Calu3 (cell line): ENCODE measurements at places on chromosomes 11 and 22. TPM values are rescaled to one million over a fixed set of nuclear protein-coding genes. Genes with fewer than 3 reads are reported as not detected.

GRCh38 chr11:134592391-134592990 lies 180.4 kb upstream of the B3GAT1 start:
- no peaks in the 10 kb centered on the region for H3K27me3 ChIP-seq
- no peak overlapping the region for H3K4me3 ChIP-seq
- H3K4me1 ChIP-seq = no peaks in the 10 kb centered on the region
- no peak for DNase-seq
- H3K36me3 ChIP-seq = no peaks in the 10 kb centered on the region

- no peak for DNase-seq
- H3K27ac ChIP-seq = no peak overlapping the region
- no peaks in the 10 kb centered on the region for H3K27me3 ChIP-seq
- no peaks in the 10 kb centered on the region for H3K4me1 ChIP-seq
- no peaks in the 10 kb centered on the region for H3K36me3 ChIP-seq
Observed at GRCh38 chr11:80155412-80156017, 714.7 kb upstream of the TENM4 start.

GRCh38 chr11:27460158-27460978 lies 12.2 kb downstream of the LGR4 start:
- no peaks in the 10 kb centered on the region for H3K27me3 ChIP-seq
- no peak for DNase-seq
- H3K36me3 ChIP-seq = no peaks in the 10 kb centered on the region
- H3K4me1 ChIP-seq = peaks cover 45% of the 10 kb centered on the region

- no peaks in the 10 kb centered on the region for H3K27me3 ChIP-seq
- H3K27ac ChIP-seq = no peak overlapping the region
- peaks cover 6% of the 10 kb centered on the region for H3K36me3 ChIP-seq
- no peak for DNase-seq
Observed at GRCh38 chr11:19727246-19727645, 14.6 kb downstream of the NAV2 start.

- peak overlapping the region; percentile 66 for H3K4me3 ChIP-seq
- H3K27ac ChIP-seq = no peak overlapping the region
- H3K4me1 ChIP-seq = no peaks in the 10 kb centered on the region
Observed at GRCh38 chr11:75241906-75242644, 1.5 kb downstream of the TPBGL start.

DNA sequence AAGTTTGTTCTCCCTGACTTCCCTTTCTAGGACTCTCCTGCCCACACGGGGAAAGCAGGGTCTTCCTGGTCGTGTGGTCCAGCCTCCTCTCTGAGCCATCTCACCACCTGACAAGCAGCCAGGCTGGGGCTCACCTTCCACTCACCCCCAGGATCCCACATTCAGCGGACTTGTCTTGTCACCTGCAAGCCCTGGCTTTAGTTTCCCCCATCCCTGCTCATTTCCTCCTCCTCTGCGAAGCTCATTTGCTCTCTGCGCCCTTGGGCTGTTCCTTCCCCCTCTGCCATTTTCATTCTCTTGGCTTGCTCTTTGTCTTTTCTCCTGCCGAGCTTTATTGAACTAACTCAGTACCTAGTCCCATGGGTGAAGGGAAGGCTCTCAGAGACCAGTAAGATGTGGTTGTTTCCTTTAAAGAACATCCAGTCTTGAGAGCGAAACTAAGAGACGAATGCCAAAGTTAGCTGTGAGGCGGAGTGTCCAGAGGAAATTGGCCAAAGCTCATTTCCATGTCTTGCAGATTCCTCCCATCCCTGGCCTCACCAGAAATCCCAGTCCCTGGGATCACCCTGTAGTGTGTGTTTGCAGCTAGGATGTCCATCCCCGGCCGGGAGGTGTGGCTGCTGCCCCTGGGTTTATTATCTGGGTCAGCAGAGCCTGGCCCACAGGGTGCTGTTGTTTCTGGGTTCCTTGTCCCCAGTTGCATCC lies 2.0 kb downstream of the ST14 start:
- H3K36me3 ChIP-seq = peaks cover 62% of the 10 kb centered on the region
- no peak for DNase-seq
- H3K27me3 ChIP-seq = no peaks in the 10 kb centered on the region
- peak overlapping the region; percentile 38 for H3K27ac ChIP-seq
- peak overlapping the region; percentile 82 for H3K4me3 ChIP-seq
- H3K4me1 ChIP-seq = peaks cover 55% of the 10 kb centered on the region

- peak overlapping the region; percentile 38 for H3K4me3 ChIP-seq
- no peak for DNase-seq
- peaks cover 51% of the 10 kb centered on the region for H3K4me1 ChIP-seq
- H3K36me3 ChIP-seq = peaks cover 17% of the 10 kb centered on the region
Observed at GRCh38 chr22:36399472-36399778, 11.7 kb upstream of the MYH9 start.

DNA sequence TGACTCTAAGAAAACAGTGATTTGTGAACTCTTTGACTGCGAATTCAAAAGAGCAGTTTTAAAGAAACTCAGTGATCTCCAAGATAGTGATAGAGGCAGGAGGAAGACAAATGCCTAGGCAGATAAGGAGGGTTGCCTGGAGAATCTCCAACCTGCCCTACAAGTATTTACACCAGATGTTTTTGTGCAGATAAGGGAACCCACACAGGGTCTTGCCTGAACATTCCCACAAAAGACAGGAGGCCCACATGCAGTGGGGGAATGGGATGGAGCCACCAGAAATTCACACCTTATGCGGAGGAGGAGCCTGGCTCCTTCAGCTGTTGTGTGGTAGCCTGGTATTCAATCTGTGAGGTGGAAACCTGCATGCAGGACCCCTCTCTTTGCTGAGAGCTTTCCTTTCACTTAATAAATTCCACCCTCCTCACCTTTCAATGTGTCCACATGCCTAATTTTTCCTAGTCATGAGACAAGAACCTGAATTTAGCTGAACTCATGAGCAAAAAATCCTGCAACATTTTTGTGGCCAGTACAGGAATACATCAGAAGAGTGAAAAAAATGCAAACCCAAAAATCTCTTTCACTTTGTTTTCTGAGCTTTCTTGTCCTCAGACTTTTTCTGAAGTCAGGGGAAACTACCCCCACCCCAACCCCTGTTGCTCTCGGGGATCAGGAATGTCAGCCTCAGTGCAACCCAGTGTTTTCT lies 8.1 kb upstream of the GLYAT start:
- no peaks in the 10 kb centered on the region for H3K4me1 ChIP-seq
- no peak overlapping the region for H3K27ac ChIP-seq
- no peak overlapping the region for H3K4me3 ChIP-seq

GRCh38 chr11:75201771-75202170 lies 38.8 kb upstream of the TPBGL start:
- H3K4me3 ChIP-seq = no peak overlapping the region
- peaks cover 59% of the 10 kb centered on the region for H3K27me3 ChIP-seq
- no peaks in the 10 kb centered on the region for H3K36me3 ChIP-seq
- no peak overlapping the region for H3K27ac ChIP-seq

- H3K36me3 ChIP-seq = no peaks in the 10 kb centered on the region
- DNase-seq = no peak
- H3K4me1 ChIP-seq = no peaks in the 10 kb centered on the region
- peaks cover 96% of the 10 kb centered on the region for H3K27me3 ChIP-seq
- H3K27ac ChIP-seq = no peak overlapping the region
Observed at GRCh38 chr11:45609902-45610301, 55.5 kb downstream of the CHST1 start.

DNA sequence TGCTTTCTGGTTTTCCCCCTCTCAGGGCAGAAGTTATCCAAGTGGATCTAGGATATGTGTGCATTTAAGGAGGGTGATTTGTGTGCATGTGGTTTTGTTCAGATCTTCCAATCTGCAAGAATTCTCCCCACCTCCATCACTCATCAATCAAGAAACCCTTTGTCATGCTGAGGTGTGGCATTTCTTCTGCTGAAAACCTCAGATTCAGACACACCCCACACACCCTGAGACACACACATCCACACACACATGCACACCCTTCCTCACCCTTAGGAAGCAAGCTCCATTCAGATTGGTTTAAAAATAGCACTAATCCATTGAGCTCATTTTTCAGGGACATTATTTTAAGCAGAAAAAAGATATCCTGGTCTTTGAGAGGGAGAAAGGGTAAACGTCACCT lies 106.1 kb upstream of the HSD17B12 start:
- no peak overlapping the region for H3K27ac ChIP-seq
- H3K4me3 ChIP-seq = no peak overlapping the region
- H3K27me3 ChIP-seq = peaks cover 100% of the 10 kb centered on the region
- no peak for DNase-seq
- peaks cover 21% of the 10 kb centered on the region for H3K4me1 ChIP-seq

- peaks cover 13% of the 10 kb centered on the region for H3K4me1 ChIP-seq
- H3K36me3 ChIP-seq = peaks cover 14% of the 10 kb centered on the region
- H3K27ac ChIP-seq = no peak overlapping the region
- H3K4me3 ChIP-seq = no peak overlapping the region
- no peak for DNase-seq
Observed at GRCh38 chr22:32414191-32414590, 2.1 kb upstream of the RTCB start.

- H3K27ac ChIP-seq = no peak overlapping the region
- no peaks in the 10 kb centered on the region for H3K36me3 ChIP-seq
- no peaks in the 10 kb centered on the region for H3K4me1 ChIP-seq
Observed at GRCh38 chr11:95512682-95513081, 276.9 kb downstream of the FAM76B start.

GRCh38 chr11:15685306-15685705 lies 570.6 kb downstream of the INSC start:
- H3K4me3 ChIP-seq = no peak overlapping the region
- DNase-seq = no peak
- no peaks in the 10 kb centered on the region for H3K27me3 ChIP-seq
- H3K4me1 ChIP-seq = peaks cover 23% of the 10 kb centered on the region

GRCh38 chr11:33889821-33890378 lies 2.0 kb downstream of the LMO2 start:
- no peak overlapping the region for H3K27ac ChIP-seq
- peaks cover 88% of the 10 kb centered on the region for H3K27me3 ChIP-seq
- no peak for DNase-seq
- no peaks in the 10 kb centered on the region for H3K36me3 ChIP-seq
- no peak overlapping the region for H3K4me3 ChIP-seq
- H3K4me1 ChIP-seq = no peaks in the 10 kb centered on the region

E2F8 gene
- total RNA-seq = 14.9 and 19.7 TPM in 2 replicates

ACAD8 gene
- 21.0 and 21.1 TPM in 2 replicates for total RNA-seq

OR52A1 gene
- not detected in 2 replicates for total RNA-seq

PTPN5 gene
- total RNA-seq = not detected in 2 replicates

SLC1A2 gene
- total RNA-seq = 0.37 and 0.40 TPM in 2 replicates

BARX2 gene
- 41.6 and 42.9 TPM in 2 replicates for total RNA-seq

HTR3B gene
- not detected in 2 replicates for total RNA-seq

C22orf23 gene
- total RNA-seq = 0.52 and 0.69 TPM in 2 replicates
